WTC11 (cell line): ENCODE measurements at places on chromosomes 6 and 20. TPM values are rescaled to one million over a fixed set of nuclear protein-coding genes. Genes with fewer than 3 reads are reported as not detected.

DNA sequence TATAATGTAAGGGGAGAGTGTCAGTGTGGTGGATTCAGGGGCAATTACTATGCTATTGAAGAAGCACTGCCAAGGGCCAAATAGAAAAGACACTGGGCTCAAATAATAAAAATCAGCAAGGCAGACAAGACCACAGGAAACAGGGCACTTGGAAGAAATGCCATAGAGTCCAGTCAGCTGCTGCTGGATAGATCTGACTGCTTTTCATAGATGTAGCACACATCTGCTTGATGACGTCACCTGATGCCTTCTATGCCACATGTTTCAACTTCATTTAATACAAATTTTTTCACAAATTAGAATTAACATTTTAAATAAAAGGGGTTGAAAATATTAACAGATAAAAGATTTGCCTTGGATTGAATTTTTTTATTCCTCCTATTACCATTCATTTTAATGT is 23.9 kb upstream of the AHI1 start:
- H3K27me3 ChIP-seq, result no peaks in the 10 kb centered on the region
- no peak overlapping the region for H3K27ac ChIP-seq
- H3K36me3 ChIP-seq, result no peaks in the 10 kb centered on the region
- DNase-seq, result no peak

DNA sequence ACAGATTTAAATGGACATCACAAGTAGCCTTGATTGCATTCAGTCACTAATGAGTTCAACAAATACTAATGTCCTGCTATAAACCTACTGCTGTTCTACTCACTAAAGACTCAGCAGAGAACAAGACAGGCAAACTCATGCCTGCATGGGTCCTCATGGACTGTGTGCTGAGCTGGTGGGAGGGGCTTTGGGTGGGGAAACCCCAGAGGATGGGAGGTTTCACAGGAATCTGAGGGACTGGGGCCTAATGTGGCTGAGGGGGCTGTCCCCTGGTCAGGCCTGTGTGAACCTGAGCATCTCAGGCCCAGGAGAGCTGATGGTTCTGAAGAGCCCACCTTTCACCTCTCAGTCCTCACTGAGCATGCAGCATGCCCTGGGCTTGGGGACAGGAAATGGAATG is 1.4 kb downstream of the CST8 start:
- no peak for DNase-seq
- no peak overlapping the region for H3K27ac ChIP-seq
- H3K36me3 ChIP-seq, result peaks cover 21% of the 10 kb centered on the region
- no peaks in the 10 kb centered on the region for H3K4me1 ChIP-seq

The AARS2 gene
- 26.8 to 29.7 TPM (median 28.9 TPM) in 3 replicates for total RNA-seq

DNA sequence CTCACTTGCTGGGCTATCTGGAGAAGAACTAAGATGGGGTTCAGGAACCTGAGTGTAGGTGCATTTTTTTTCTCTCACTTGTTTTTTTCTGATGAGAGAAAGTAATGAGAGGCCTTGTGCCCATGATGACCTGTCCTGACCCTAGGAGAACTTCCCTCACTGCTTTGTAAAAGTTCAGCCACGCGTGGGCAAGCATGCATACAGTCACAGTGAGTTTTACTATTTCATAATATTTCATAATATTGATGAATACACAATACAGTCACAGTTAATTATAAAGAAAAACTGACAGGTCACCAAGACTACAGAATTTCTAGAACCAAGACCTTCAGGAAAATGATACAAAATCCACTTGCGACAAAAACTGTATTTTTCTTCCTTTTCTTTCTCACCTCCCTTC is 111.8 kb downstream of the MAP7 start:
- peaks cover 67% of the 10 kb centered on the region for H3K4me1 ChIP-seq
- H3K36me3 ChIP-seq, result no peaks in the 10 kb centered on the region
- no peaks in the 10 kb centered on the region for H3K27me3 ChIP-seq
- no peak overlapping the region for H3K4me3 ChIP-seq

GRCh38 chr6:26569433-26569764 is 27.4 kb upstream of the ABT1 start:
- peaks cover 4% of the 10 kb centered on the region for H3K27me3 ChIP-seq
- no peak for DNase-seq
- peak overlapping the region; percentile 97 for H3K4me3 ChIP-seq

DNA sequence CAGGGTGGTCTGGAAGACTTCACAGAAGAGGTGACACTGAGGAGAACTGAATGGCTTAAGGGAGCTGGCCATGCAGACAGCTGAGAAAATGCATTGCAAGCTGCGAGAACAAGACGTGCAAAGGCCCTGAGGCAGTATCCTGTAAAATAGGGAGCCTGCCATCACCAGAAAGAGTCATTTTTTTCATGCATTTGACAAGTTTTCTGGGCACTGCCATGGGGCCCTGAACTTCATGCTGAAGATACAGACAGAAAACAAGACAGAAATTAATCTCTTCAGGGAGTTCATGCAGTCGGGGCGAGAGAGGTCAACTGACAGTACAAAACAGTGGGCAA is 28.9 kb upstream of the NFATC2 start:
- no peaks in the 10 kb centered on the region for H3K27me3 ChIP-seq
- no peak for DNase-seq
- no peak overlapping the region for H3K4me3 ChIP-seq
- no peaks in the 10 kb centered on the region for H3K4me1 ChIP-seq
- no peaks in the 10 kb centered on the region for H3K36me3 ChIP-seq

The LRRC1 gene
- total RNA-seq, result 12.6 to 13.2 TPM (median 12.7 TPM) in 3 replicates

- no peak for DNase-seq
- no peaks in the 10 kb centered on the region for H3K27me3 ChIP-seq
- no peak overlapping the region for H3K27ac ChIP-seq
Measured at GRCh38 chr6:106170030-106170791, 84.1 kb downstream of the PRDM1 start.

DNA sequence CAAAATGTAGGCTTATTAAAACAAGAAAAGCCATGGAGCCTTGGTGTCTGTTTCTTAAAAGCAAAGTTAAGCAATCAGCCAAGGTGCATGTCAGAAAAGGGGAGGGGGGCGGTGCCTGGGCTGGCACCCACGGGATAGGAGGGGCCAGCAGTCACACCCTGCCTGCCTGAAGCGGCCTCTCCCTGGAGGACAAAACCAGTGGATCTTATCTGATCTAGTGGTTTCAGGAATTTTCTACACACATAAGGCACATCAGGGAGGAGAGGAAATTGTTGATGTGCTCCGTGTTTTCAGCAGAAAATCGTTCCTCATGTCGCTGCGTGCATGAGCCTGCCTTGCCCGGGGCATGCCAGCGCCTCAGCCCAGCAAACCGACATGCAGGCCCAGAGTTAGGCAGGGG is 276.4 kb downstream of the TAF4 start:
- H3K27ac ChIP-seq, result no peak overlapping the region
- no peak for DNase-seq
- H3K36me3 ChIP-seq, result no peaks in the 10 kb centered on the region
- H3K4me1 ChIP-seq, result no peaks in the 10 kb centered on the region
- no peak overlapping the region for H3K4me3 ChIP-seq

The POM121L2 gene
- 0.13 to 0.16 TPM in 2 of 3 replicates, not detected in the other for total RNA-seq

The LY6G6C gene
- 0.21 to 0.35 TPM in 2 of 3 replicates, not detected in the other for total RNA-seq

The UFL1 gene
- 14.3 to 15.3 TPM (median 14.4 TPM) in 3 replicates for total RNA-seq

The BPIFB6 gene
- total RNA-seq, result not detected in 3 replicates

DNA sequence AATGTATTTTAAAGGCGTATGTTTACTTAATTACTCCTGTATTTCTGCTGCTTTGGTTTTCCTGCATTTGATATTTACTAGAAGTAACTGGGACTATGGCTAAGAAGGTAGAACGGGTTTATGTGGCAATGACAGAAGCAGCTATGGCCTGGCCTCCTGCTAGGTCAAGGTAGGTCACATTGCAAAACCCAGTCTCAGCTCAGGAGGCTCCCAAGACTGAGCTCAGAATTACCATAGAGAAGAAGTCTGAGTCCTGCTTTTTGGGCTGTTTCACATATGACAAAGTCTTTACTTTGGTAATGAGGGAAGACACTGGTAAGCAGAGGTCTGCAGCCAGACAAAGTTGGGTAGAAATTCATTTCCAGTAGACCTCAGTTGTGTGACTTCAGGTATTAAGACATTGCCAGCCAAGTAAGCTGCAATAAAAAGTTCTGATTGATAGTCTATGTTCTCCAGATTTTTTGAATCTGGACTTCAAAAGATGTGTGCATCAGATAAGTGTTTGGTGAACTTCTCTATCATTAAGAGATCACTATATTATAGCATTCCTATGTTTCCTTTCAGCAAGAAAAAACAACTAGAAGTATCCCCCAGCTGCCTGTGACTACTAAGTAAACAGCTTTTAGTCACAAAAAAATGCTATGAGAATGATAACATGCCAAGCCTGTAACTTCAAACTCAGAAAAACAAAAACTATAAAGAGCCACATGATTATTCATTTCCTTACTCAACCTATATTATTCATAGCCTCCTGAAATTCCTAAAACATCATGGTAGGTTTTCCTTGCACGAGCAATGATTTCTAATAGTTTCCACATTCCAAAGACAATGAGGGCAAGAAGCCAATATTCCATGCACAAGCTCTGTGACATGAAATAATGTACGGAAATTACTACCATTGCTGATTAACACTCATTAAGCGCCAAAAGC is 312.3 kb downstream of the HAO1 start:
- no peak for DNase-seq
- H3K27ac ChIP-seq, result no peak overlapping the region
- no peaks in the 10 kb centered on the region; the same call in 1 of the 2 replicates for H3K27me3 ChIP-seq

DNA sequence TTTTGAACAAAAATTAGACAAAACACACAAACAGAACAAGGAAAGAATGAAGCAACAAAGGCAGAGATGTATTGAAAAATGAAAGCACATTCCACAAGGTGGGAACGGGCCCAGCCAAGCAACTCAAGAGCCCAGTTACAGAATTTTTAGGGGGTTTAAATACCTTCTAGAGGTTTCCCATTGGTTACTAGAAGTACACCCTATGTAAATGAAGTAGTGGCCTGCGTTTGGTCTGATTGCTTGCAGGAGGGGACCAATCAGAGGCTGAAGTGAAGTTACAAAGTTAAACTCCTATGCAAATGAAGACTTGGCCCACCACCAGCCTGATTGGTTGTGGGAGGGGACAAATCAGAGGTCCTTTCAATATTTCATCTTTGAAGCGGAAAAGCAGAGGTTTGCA is 593.7 kb upstream of the MMS22L start:
- no peaks in the 10 kb centered on the region for H3K27me3 ChIP-seq
- no peak overlapping the region for H3K4me3 ChIP-seq

The SLC16A10 gene
- total RNA-seq, result 14.9 to 18.4 TPM (median 16.0 TPM) in 3 replicates

DNA sequence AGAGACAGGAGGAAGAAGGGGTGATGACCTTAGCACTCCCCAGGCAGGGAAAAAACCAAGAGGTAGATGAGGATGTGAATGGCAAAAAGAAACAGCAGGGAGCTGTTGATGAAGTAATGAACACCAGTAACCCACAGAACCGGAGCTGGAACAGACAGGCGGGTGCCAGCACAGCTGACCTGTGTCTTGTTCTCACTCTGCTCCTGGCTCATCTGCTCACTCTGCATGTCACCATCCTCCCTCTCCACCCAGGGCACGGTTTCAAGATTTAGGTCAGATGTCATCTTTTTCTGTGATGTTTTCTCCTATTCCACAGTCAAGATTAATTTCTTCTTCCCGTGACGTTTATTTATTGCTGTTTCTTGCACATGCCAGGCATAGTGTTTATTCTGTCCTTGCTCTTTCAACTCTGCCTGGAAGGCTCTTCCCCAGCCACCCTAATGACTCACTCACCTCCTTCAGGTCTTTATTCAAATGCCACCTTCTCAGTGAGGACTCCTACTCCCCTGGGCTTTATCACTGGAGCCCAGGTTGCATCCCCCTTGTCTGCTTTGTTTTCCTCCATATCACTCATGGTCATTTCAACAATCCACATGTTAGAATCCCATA is 164.5 kb upstream of the HDAC2 start:
- no peak for DNase-seq
- H3K36me3 ChIP-seq, result peaks cover 5% of the 10 kb centered on the region; the same call in 1 of the 2 replicates
- peak overlapping the region; percentile 20; the same call in 1 of the 2 replicates for H3K27ac ChIP-seq
- H3K4me1 ChIP-seq, result peaks cover 8% of the 10 kb centered on the region
- no peaks in the 10 kb centered on the region for H3K27me3 ChIP-seq

The ATXN1 gene
- total RNA-seq, result 7.5 to 8.8 TPM (median 8.1 TPM) in 3 replicates

- H3K27me3 ChIP-seq, result peaks cover 28% of the 10 kb centered on the region
- H3K27ac ChIP-seq, result no peak overlapping the region; the same call in 1 of the 2 replicates
- peaks cover 27% of the 10 kb centered on the region for H3K36me3 ChIP-seq
- peaks cover 51% of the 10 kb centered on the region for H3K4me1 ChIP-seq
Measured at GRCh38 chr6:33204165-33204414, 365 bp upstream of the HSD17B8 start.

GRCh38 chr6:20115246-20115980 is 96.9 kb downstream of the MBOAT1 start:
- peaks cover 18% of the 10 kb centered on the region for H3K4me1 ChIP-seq
- H3K4me3 ChIP-seq, result no peak overlapping the region
- peaks cover 7% of the 10 kb centered on the region; the same call in 1 of the 2 replicates for H3K36me3 ChIP-seq
- no peak overlapping the region for H3K27ac ChIP-seq
- DNase-seq, result no peak
- no peaks in the 10 kb centered on the region for H3K27me3 ChIP-seq

DNA sequence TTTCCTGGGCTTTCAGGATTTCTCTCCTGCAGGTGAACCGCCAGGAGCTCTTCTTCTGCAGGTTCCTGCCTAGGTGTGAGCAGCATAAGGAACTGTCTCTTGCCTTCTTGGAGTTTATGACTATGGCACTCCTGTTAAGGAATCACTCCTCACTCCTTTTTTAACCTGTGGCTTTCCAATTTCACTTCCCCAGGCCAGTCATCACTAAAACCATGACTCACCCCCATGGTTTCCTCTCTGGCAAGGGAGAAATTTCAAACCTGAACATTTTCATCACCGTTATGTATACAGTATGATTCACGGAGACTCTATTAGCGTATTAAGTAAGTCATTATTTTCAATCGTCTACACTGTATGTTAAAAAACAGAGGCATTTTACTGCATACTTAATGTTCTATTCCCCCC is 78.2 kb upstream of the ARID1B start:
- H3K4me3 ChIP-seq, result no peak overlapping the region
- no peak overlapping the region for H3K27ac ChIP-seq
- DNase-seq, result no peak
- H3K36me3 ChIP-seq, result no peaks in the 10 kb centered on the region
- no peaks in the 10 kb centered on the region for H3K4me1 ChIP-seq

- no peak overlapping the region for H3K4me3 ChIP-seq
- DNase-seq, result no peak
- peaks cover 3% of the 10 kb centered on the region; the same call in 1 of the 2 replicates for H3K36me3 ChIP-seq
- no peak overlapping the region for H3K27ac ChIP-seq
Measured at GRCh38 chr6:142732790-142733189, 212.2 kb downstream of the HIVEP2 start.

The GPX5 gene
- not detected in 3 replicates for total RNA-seq

- no peak overlapping the region for H3K27ac ChIP-seq
- no peaks in the 10 kb centered on the region; the same call in none of the 2 replicates for H3K27me3 ChIP-seq
- no peak for DNase-seq
- no peak overlapping the region for H3K4me3 ChIP-seq
Measured at GRCh38 chr20:39850821-39851330, 838.2 kb downstream of the MAFB start.

DNA sequence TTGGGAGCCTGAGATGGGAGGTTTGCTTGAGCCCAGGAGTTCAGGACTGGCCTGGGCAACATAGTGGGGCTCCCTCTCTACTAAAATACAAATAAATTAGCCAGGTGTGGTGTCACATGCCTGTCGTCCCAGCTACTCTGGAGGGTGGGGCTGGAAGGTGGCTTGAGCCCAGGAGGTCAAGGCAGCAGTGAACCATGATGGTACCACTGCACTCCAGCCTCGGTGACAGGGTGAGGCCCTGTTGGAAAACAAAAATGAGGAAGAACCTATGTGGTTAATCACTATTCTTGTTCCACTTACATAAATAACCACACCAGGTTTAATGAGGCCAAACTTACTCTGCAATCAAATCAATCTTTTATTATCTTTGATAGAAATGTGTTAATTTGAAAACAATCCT is 5.4 kb downstream of the PPDPF start:
- no peak overlapping the region for H3K27ac ChIP-seq
- H3K4me3 ChIP-seq, result no peak overlapping the region
- DNase-seq, result no peak
- H3K36me3 ChIP-seq, result peaks cover 21% of the 10 kb centered on the region
- H3K27me3 ChIP-seq, result peaks cover 3% of the 10 kb centered on the region; the same call in 1 of the 2 replicates
- 0 out of 2 replicates have a peak, but pooled peaks cover 2% of the 10 kb centered on the region for H3K4me1 ChIP-seq
